NCI-H2171 (cell line): ENCODE measurements at places on chromosomes 2 and 18.

DNA sequence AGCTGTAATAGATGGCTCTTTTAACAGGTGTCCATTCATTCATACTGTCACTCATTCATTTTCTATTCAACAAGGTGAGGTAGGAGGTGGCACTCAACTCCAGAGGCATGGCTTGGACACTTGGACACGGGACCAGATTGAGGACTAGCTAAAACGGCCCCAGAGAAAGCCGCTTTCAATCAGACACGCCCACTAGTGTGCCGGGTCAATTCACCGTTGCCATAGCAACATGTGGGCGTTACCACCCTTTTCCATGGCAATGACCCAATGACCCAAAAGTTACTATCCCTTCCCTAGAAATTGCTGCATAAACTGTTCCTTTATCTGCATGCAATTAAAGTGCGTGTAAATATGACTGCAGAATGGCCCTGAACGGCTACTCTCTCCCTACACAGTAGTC is 49.2 kb upstream of the LGALSL start:
- no peak for DNase-seq

DNA sequence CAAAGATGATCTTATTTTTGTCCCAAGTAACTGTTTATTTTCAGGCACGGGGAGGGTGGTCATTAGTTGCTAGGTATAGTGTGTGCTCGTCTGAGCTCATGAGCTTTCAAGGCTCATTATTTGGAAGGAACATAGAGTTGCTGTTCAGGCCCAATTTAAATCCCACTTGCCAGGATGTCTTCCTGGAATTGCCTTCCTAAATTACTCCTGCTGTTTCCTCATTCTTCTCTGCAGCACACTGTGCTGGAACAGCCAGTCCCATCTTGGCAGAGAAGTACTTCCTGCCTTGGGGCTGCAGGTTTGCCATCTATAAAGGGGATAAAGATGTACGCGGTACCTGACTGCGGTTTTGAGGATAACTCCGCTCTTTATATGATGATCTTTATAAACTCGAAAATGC is 37.3 kb downstream of the GREB1 start:
- DNase-seq = no peak

DNA sequence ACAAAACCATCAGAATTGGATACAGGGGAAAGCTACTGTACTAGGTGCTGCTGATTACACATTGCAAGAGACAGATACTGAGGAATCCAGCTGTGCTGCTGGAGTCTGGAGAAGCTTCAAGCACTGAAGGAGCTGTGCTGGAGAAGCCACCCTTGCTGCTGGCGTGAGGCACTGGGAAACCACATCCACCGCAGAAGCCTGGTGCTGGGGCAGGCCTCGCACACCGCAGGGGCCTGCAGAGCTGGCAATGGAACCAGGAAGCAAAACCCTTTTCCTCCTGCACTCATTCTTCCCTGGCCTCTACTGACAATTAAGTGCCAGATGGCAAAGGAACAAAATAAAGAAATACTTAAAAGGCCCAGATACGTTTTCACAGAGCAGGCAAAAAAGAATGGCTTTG is 94.4 kb upstream of the MSH6 start:
- DNase-seq = peak; percentile 3

GRCh38 chr18:71252351-71252865 is 963.6 kb downstream of the SOCS6 start:
- no peak for DNase-seq

DNA sequence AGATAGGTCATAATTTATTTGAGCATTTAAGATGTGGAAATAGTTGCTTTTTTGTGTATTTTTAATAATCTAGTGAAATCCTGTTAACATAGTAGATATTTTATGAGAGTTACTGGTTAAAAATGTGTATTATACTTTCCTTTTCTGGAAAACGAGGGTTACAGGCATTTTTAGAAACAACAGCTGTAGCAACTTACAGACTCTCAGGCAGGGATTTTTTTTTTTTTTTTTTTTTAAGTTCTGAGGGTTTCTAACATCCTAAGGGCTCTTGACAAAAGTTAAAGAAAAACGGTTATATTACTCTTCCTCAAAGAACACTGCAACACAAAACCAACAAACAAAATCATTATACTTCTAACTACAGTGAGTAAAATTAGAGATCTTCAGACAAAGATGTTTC is 205.9 kb downstream of the ACKR3 start:
- DNase-seq = no peak

- no peak for DNase-seq
These were observed 169.8 kb upstream of the ID2 start for GRCh38 chr2:8511868-8512612.

DNA sequence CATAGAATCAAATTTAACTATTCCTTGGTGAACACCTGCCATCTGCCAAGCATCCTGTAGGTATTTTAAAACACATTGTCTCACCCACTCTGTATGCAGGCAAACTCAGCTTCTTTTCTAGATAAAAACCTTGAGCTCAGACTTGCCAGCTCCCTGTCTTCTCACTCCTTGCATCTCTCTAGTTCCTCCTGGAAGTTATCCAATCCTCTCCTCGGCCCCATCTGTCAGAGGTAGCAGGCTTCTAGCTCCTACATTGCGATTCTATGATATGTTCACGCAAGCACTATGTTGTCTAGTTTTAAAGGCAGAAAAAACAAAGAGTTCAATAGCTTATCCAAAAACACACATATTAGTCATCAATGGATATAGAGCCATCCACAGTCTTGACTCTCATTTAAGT is 67.0 kb upstream of the APCDD1 start:
- DNase-seq = peak; percentile 64

GRCh38 chr2:197866455-197866854 is 62.1 kb downstream of the PLCL1 start:
- no peak for DNase-seq

- no peak for DNase-seq
These were observed 1377.6 kb upstream of the PIK3C3 start for GRCh38 chr18:40577239-40577980.

DNA sequence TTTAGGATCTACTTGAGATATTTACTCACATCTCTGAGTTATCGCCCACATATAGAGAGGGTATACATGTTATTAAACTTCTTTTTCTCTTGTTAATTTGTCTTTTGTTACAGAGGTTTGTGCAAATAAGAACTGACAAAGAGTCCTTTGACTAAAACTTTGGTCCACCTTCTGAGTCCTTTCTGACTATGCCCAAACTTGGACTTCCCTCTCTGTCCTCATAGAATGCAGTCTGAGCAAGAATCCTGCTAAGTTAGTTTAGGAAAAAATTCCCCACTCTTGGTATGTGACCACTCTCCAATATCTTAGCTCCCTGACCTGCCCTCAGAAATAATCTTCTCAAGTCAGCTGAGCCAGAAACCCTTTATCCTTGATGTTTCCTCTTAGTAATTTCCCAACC is 257.5 kb upstream of the REG3G start:
- no peak for DNase-seq

DNA sequence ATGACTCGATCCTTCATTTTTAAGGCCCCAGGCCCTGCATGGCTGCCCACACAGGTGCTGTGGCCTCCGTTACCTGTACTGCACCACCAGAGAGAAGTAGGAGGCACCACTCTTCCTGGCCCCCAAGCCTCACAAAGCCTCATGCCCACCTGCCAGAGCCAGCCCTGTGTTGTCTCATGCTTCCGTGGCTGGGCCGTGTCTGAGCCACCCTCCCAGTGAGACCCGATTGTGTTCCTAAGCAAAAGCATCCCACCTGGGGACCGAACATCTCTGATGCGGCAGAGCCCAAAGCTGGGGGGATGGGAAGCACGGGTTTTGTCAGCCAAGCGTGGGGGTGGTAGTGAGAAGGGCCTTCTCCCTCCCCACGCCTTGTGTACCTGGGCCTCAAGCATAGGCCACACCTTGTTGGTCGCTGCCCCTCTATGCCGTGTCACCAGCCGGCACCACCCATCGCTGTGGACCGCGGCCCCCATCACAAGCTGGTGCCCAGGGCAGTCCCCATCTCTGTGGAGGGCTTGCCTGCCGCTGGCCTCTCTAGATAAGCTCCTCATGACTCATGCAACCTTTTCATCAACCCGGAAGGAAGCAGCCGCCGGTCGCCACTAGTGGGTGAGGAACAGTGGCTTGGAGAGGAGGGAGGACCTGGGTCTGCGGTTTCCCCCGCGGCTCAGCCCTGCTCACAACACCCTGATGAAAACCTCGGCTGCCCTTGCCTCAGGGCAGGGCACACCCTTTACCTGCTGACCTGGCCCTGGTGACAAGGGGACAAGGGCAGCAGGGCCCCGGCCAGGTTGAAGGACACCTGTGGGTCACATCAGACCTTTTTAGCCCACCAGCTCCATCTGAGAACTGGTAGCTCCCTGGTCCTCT is 2.7 kb upstream of the RNPEPL1 start:
- no peak for DNase-seq

GRCh38 chr2:141260911-141261310 is 869.9 kb downstream of the LRP1B start:
- no peak for DNase-seq

GRCh38 chr2:134334542-134335353 is 80.9 kb downstream of the MGAT5 start:
- DNase-seq = no peak

GRCh38 chr2:4356109-4356508 is 652.7 kb downstream of the DCDC2C start:
- no peak for DNase-seq

DNA sequence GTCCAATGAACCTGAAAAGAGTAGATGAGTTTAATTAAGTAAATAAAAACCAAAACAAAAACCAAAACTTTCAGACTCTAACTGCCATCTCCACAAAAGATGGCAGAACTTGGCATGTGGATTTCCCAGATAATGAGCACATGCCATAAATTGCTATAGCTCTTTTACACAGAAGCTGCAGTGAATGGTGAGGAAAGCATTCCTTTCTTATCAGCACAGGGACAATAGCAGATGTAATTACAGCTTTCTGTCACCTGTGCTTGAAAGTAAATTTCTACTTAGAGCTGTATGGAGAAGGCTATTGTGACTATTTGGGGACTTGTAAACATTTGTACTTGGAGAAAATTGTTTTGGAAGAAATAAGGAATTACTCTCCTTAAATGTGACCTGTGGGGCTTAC is 378.4 kb downstream of the RPRM start:
- DNase-seq = no peak

- DNase-seq = peak; percentile 64
These were observed 15.5 kb upstream of the RAB10 start for GRCh38 chr2:26018184-26019055.

DNA sequence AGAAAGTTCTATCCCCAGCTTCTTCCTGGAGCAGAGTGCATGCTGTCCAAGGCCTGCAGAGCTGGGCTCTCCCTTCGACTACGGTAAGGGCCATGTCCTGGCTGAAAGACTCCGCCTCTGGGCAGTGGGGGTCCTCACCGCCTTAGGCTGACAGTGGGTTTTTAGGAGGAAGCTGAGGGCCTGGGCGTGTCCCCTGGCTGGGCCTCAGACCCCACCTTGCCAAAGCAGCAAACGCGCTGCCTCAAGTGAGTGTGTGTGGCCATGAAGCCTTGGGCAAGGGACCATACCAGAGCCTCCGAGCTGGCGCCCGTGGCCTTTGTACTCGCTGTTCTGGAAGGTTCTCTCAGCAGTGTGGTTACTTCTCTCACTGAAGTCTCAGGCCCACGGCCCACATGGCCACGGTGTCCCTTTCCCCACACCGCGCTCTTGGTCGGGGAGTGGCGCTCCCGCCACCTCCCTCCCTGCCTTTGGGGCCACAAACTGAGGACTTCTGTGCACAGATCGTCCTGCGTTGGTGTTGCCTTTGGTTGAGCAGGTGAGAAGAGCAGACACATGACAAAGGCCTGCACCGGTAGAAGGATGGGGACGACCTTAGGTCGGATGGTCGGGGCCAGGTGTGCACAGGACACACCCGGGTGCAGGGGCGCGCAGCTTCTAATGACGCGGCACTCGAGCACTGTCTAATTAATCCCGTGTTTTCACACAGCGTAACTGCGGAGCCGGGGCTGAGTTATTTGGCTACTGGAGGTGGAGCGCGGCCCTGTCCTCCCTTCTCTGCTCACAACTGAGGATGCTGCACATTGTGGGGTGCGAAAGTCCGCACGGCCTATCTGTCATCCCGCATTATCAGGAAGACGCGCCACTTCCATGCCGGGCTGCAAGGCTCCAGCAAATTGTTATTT is 121.6 kb downstream of the PTGR3 start:
- no peak for DNase-seq

GRCh38 chr18:77495982-77496690 is 246.5 kb downstream of the GALR1 start:
- no peak for DNase-seq

DNA sequence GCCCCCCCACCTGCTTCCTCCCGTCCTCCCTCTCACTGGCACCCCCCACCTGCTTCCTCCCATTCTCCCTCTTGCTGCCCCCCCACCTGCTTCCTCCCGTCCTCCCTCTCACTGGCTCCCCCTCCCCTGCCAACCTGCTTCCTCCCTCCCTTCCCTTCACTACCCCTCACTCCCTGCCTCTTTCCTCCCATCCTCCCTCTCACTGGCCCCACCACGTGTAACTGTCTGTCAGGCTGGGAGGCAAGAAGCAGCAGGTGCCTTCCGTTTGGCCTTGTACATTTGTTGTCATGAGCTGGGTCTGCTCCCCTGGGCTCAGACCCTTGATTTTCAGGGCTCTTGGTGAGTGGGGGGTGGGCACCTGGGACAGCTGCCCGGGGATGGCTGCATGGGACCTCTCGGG is 19.1 kb downstream of the RTP5 start:
- DNase-seq = no peak

GRCh38 chr2:174740721-174741120 is 23.6 kb downstream of the CHRNA1 start:
- peak; percentile 14 for DNase-seq

DNA sequence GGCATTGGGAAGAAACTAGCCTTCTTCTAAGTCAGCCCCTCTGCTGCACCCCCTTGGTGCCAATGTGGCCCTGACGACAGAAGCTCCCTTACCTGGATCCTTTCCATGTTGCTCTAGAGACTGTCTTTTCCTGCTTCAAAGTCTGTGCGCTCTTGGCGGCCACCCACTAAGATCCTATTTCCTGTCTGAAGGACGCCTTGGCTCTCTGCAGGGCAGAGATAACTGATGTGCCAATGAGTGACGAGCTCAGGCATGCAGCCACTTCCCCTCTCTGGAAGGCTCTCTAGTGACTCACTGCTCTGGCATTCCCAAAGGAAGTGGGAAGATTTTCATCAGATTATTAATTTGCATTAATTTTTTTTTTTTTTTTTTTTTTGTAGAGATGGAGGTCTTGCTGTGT is 273.5 kb downstream of the CDH20 start:
- no peak for DNase-seq

DNA sequence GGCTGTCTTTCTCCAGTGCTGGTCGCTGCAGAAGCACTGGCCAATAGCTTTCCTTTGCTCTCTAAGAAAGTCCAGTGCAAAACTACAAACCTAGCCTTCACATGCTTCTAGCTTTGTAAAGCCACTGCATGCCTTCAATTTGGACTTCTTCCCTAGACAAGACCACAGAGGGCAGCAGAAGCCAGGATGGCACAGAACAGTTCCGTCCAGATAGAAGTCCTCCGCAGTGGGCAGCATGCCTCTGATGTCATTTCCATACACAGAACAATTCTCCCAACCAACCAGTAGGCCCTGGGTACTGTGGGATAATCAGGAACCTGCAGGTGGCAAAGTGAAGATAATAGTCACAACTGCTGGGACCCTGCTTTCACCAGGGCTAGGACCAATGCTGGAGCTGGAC is 3.3 kb downstream of the ST6GAL2 start:
- no peak for DNase-seq

GRCh38 chr2:112692918-112693317 is 27.9 kb upstream of the NT5DC4 start:
- DNase-seq = no peak
